ENCODE measurements at places on chromosomes 2 and 18.

DNA sequence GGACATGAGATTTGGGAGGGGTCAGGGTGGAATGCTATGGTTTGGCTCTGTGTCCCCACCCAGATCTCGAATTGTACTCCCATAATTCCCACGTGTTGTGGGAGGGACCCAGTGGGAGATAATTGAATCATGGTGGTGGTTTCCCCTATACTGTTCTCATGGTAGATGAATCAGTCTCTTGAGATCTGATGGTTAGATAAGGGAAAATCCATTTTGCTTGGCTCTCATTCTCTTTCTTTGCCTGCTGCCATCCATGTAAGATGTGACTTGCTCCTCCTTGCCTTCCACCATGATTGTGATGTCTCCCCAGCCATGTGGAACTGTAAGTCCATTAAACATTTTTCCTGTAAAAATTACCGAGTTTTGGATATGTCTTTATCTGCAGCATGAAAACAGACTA lies 80.9 kb upstream of the GALNT5 start:
- H3K27me3 ChIP-seq, result no peaks in the 10 kb centered on the region
- no peak for DNase-seq
- H3K4me1 ChIP-seq, result peaks cover 9% of the 10 kb centered on the region
- H3K36me3 ChIP-seq, result no peaks in the 10 kb centered on the region
- no peak overlapping the region for H3K27ac ChIP-seq
- no peak overlapping the region for H3K4me3 ChIP-seq

- DNase-seq, result no peak
- H3K27ac ChIP-seq, result peak overlapping the region; percentile 69
- no peak overlapping the region for H3K4me3 ChIP-seq
- no peaks in the 10 kb centered on the region for H3K27me3 ChIP-seq
- H3K4me1 ChIP-seq, result peaks cover 11% of the 10 kb centered on the region
Observed at GRCh38 chr2:66840321-66841002, 405.5 kb downstream of the MEIS1 start.

GRCh38 chr2:8819194-8819593 lies 18.2 kb downstream of the KIDINS220 start:
- H3K27ac ChIP-seq, result no peak overlapping the region
- H3K4me3 ChIP-seq, result no peak overlapping the region

DNA sequence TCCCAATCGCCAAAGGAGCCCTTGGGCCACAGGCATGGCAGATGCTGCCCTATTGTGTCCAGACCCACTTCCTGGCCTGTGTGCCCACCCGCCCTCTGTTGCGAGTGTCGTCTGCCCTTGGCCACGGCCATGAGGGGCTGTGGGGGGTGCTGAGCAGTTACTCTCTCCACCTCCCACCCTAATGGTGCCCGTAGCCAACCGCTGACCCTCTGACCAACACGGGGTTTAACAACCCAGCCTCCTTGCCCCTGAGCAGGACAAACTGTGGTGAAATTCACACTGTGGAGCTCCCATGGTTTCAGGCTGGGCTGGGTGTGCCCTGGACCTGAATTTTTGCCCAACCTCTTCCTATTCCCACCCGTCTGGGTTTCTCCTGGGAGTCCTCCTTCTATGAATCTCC lies 145.7 kb upstream of the HDAC4 start:
- no peaks in the 10 kb centered on the region for H3K36me3 ChIP-seq
- no peak overlapping the region for H3K4me3 ChIP-seq
- no peak overlapping the region for H3K27ac ChIP-seq
- no peaks in the 10 kb centered on the region for H3K4me1 ChIP-seq
- no peak for DNase-seq
- no peaks in the 10 kb centered on the region for H3K27me3 ChIP-seq

- H3K36me3 ChIP-seq, result no peaks in the 10 kb centered on the region
- no peaks in the 10 kb centered on the region for H3K4me1 ChIP-seq
- no peak overlapping the region for H3K4me3 ChIP-seq
- no peaks in the 10 kb centered on the region for H3K27me3 ChIP-seq
- no peak overlapping the region for H3K27ac ChIP-seq
Observed at GRCh38 chr2:5846881-5847280, 154.7 kb downstream of the SOX11 start.

- no peak for DNase-seq
- H3K27ac ChIP-seq, result no peak overlapping the region
- H3K36me3 ChIP-seq, result no peaks in the 10 kb centered on the region
Observed at GRCh38 chr18:61596296-61596695, 263.1 kb downstream of the CDH20 start.

GRCh38 chr2:145197944-145198343 lies 678.0 kb upstream of the ZEB2 start:
- H3K4me3 ChIP-seq, result no peak overlapping the region
- no peaks in the 10 kb centered on the region for H3K36me3 ChIP-seq
- no peak for DNase-seq
- H3K4me1 ChIP-seq, result peaks cover 3% of the 10 kb centered on the region

GRCh38 chr2:122634256-122634655 lies 878.8 kb downstream of the TSN start:
- H3K27me3 ChIP-seq, result no peaks in the 10 kb centered on the region
- no peaks in the 10 kb centered on the region for H3K4me1 ChIP-seq
- no peak for DNase-seq
- no peak overlapping the region for H3K4me3 ChIP-seq

DNA sequence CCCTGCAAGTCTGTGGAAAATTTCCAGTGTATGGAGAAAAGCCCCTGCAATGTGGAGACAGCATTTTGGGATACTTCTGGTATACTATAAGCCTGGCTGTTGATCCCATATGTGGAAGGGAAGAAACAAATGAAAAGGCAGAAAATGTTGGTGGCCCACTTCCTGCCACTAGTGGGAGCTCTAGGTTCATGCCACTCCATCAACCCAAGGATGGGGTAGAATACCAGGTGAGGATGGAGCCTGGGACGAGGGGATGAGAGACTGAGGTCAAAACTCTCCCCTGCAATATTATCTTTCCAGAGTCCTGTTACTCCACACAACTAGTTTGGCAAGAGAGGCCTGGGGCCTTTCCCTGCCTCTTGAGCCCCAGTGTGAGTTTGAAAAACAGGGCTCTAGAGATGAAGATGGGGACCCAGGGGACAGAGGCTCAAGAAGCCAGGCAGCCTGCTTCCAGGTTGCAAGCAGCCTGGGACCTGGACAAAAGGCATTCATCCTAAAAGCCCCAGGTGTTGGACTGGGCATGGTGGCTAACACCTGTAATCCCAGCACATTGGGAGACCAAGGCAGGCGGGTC lies 31.9 kb downstream of the BMP10 start:
- H3K4me3 ChIP-seq, result no peak overlapping the region
- no peak for DNase-seq
- H3K27ac ChIP-seq, result no peak overlapping the region
- no peaks in the 10 kb centered on the region for H3K36me3 ChIP-seq

DNA sequence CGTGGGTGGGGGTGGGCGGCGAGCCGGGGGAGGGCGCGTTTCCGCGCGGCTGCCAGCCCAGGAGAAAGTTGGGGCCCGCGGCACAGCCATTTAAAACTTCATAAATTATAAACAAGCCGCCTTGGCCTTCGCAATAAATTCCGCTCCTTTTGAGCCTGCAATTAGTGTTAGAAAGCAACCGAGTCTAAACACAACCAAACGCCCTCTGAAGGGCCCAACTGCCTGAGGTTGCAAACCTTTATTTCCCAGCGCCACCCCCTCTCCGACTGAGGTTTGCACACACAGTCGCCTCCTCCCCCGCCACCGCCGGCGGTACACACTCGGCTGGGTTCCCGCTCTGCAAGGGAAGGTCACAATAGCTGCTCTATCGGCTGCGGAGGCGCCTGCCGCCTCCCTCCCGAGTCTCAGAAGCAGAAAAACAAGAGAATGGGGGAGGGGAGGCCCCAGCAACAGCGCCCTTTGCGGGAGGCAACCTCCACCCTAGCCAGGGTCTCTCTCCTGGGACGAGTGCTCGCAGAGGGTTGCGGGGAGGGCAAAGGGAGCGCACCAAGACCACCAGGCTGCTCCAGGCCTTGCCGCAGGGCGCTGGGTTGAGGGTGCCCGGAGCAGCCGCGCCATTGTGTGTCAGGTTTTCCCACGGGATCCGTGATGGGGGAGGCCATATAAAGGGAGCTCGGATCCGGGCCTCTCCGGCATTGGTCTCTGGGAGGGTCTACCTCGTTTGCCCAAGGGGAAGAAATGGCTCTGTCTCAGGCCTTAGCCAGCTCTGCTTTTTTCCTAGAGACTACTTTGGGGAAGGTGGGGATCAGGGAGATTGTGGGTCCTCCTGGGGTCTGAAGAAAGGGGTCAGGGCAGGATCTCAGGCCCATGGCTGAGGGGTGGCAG lies 13.4 kb upstream of the HOXD1 start:
- peaks cover 64% of the 10 kb centered on the region for H3K27me3 ChIP-seq
- no peak for DNase-seq
- H3K4me3 ChIP-seq, result peak overlapping the region; percentile 8
- H3K27ac ChIP-seq, result peak overlapping the region; percentile 4
- H3K36me3 ChIP-seq, result no peaks in the 10 kb centered on the region
- peaks cover 29% of the 10 kb centered on the region for H3K4me1 ChIP-seq

DNA sequence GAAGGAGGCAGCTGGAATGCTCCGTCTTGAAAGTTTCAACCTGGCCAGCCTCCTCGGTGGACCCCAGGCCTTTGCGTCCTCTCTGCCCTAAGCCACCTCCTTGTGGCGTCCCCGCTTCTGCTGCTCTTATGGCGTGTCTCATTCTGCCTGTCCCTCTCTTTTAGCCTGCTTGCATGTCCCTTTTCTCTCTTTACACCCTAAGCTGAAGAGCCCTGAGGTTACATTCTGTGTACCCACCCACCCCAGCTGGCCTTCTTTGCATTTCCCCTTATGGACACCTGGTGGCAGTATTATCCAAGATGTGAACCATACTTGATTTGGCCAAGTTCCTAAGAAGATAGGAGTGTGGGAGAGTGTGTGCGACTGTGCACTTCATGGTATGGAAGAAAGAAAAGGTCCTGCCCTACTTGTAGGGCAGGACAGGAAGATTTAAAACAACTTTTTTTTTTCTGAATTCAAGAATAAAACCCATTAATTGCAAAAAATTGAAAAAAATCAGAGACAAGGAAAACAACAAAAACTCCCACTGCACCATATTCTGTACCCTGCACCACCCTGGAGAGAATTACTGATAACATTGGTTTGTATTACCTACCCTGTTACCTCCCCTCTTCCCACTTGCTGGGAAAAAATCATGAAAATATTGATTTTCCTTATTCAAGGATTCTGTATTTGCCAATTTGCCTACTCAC lies 77.4 kb downstream of the DYSF start:
- H3K27me3 ChIP-seq, result no peaks in the 10 kb centered on the region
- H3K36me3 ChIP-seq, result peaks cover 3% of the 10 kb centered on the region
- DNase-seq, result no peak
- no peaks in the 10 kb centered on the region for H3K4me1 ChIP-seq
- no peak overlapping the region for H3K4me3 ChIP-seq

DNA sequence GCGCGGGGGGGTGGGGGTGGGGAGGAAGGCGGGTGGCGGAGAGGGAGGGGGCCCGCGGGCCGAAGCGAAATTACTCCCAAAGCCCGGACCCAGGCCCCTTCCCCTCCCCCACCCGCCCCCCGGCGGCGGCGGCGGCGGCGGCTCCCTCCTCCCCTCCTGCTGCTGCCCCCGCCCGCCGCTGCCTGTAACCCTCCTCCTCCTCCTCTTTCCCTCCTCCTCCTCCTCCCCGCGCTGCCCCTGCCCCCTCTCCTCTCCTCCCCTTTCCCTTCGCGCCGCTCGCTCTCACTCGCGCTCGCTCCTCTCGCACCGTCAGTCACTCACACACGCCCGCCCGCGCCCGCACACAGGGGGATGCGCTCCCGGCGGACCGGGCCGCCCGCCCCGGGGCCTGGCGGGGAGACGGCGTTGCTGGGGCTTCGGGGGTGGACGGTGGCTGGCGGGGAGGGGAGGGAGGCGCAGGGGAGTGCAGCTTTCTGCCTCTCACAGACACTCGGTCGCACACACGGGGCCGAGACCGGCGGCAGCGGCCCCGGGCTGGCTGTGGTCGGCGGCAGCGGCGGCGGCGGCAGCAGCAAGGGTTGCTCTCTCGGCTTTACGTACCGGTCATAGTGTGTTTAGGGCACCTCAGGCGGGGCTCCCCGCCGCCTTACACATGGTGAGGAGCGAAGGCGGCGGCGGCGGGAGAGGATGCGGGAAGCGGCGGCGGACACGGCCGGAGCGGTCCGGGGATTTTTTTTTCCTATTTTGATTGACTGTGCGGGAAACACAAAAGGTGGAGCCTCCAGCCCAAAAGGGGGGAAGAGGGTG lies 405 bp downstream of the SP3 start:
- DNase-seq, result peak; percentile 97
- peaks cover 3% of the 10 kb centered on the region for H3K36me3 ChIP-seq
- peaks cover 39% of the 10 kb centered on the region for H3K4me1 ChIP-seq
- H3K27ac ChIP-seq, result peak overlapping the region; percentile 100
- H3K4me3 ChIP-seq, result peak overlapping the region; percentile 99

GRCh38 chr2:229562472-229563127 lies 151.8 kb downstream of the DNER start:
- H3K27ac ChIP-seq, result no peak overlapping the region
- no peak overlapping the region for H3K4me3 ChIP-seq
- H3K4me1 ChIP-seq, result no peaks in the 10 kb centered on the region
- no peaks in the 10 kb centered on the region for H3K36me3 ChIP-seq

GRCh38 chr2:72263776-72264060 lies 116.1 kb upstream of the CYP26B1 start:
- DNase-seq, result no peak
- H3K27ac ChIP-seq, result no peak overlapping the region
- no peaks in the 10 kb centered on the region for H3K36me3 ChIP-seq
- H3K27me3 ChIP-seq, result no peaks in the 10 kb centered on the region
- peaks cover 11% of the 10 kb centered on the region for H3K4me1 ChIP-seq

GRCh38 chr2:43239981-43240765 lies 13.8 kb upstream of the ZFP36L2 start:
- no peak overlapping the region for H3K4me3 ChIP-seq
- peak overlapping the region; percentile 60 for H3K27ac ChIP-seq
- H3K36me3 ChIP-seq, result no peaks in the 10 kb centered on the region
- peaks cover 11% of the 10 kb centered on the region for H3K4me1 ChIP-seq
- DNase-seq, result no peak

GRCh38 chr2:149561309-149561926 lies 26.2 kb downstream of the MMADHC start:
- H3K4me1 ChIP-seq, result no peaks in the 10 kb centered on the region
- DNase-seq, result no peak
- H3K4me3 ChIP-seq, result no peak overlapping the region
- H3K36me3 ChIP-seq, result no peaks in the 10 kb centered on the region
- H3K27me3 ChIP-seq, result no peaks in the 10 kb centered on the region

DNA sequence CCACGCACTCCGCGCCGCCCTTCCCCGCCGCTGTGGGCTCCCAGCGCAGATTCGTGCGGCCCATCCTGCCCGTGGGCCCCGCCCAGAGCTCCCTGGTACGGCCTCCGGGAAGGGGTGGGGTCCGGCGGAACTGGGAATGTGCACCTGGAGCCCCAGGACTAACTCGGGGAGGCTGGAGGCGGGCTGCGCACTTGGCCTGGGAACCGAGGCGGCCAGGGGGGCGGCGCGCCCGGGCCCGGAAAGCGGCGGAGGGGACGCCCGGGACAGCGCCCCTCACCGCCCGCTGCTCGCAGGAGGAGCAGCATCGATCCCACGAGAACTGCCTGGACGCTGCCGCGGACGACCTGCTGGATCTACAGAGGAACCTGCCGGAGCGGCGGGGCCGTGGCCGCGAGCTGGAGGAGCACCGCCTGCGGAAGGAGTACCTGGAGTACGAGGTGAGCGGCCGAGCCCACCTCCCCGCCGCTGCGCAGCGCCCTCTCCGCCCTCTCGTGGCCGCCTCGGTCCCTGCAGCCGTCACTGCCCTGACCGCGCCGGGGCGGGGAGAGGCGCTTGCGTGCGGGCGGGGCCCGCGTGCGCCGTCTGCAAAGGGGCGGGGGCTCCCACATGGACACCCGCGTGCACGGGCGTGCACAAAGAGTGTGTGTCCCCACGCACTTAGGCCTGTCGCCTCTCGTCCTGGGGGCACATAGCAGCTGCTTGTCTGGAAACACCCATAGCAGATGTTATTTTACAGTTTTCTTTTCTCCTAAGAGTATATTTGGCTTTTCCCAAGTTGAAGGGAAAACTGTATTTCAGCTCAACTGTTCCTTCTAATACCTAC lies 25.2 kb downstream of the PSD4 start:
- peak overlapping the region; percentile 77 for H3K27ac ChIP-seq
- peak overlapping the region; percentile 67 for H3K4me3 ChIP-seq
- no peaks in the 10 kb centered on the region for H3K36me3 ChIP-seq
